ENCODE measurements at places on chromosomes 4 and X. TPM values are rescaled to one million over a fixed set of nuclear protein-coding genes. Genes with fewer than 3 reads are reported as not detected.

DNA sequence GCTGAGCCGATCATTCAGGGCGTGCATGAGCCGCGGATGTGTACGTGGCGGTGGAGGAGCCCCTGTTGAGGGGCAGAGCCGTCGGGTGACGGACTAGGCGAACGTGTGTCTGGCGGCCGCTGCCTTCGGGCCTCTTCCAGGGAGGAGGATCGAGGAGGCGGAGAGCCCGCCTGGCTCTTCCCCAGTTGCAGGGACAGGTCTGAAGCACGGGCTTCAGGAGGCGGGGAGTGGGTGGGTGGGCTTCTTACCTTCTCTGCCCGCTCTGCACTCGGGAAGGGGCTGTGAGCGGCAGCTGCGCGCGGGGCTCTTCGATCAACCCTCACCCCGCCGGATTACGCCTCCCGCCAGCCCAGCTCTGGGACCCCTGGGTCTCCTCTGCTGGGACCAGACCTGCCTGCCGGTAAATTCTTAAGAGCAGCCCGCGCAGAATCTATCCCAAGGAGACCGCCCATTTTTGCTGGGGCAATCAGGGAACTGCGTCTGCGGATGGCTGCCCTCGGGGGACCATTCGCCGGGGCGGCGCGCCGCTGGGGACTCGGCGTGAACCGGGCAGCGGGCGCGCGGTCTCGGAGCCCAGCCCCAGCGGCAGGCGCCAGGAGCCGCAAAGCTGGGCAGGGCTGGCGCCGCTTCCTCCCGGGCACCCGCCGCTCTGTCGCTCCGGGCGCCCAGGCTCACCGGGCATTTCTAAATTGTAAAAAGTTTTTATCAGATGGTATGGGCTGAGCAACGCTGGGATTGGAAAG, 4.9 kb downstream of the PLAC8 start:
- H3K4me3 ChIP-seq, result peak overlapping the region; percentile 83
- H3K27me3 ChIP-seq, result no peaks in the 10 kb centered on the region
- no peak for DNase-seq
- H3K27ac ChIP-seq, result peak overlapping the region; percentile 44
- peaks cover 21% of the 10 kb centered on the region for H3K36me3 ChIP-seq
- H3K4me1 ChIP-seq, result peaks cover 42% of the 10 kb centered on the region

POU3F4 gene
- total RNA-seq, result not detected

- no peaks in the 10 kb centered on the region for H3K4me1 ChIP-seq
- no peaks in the 10 kb centered on the region for H3K36me3 ChIP-seq
- H3K4me3 ChIP-seq, result no peak within 1 kb of the TSS
- peaks cover 4% of the 10 kb centered on the region for H3K27me3 ChIP-seq
Observed at GRCh38 chr4:186227221-186227620, at the start of gene KLKB1. TSS of gene KLKB1 (plus strand) at chr4:186227507. CDS start at chr4:186228196, 689 bp downstream.

DNA sequence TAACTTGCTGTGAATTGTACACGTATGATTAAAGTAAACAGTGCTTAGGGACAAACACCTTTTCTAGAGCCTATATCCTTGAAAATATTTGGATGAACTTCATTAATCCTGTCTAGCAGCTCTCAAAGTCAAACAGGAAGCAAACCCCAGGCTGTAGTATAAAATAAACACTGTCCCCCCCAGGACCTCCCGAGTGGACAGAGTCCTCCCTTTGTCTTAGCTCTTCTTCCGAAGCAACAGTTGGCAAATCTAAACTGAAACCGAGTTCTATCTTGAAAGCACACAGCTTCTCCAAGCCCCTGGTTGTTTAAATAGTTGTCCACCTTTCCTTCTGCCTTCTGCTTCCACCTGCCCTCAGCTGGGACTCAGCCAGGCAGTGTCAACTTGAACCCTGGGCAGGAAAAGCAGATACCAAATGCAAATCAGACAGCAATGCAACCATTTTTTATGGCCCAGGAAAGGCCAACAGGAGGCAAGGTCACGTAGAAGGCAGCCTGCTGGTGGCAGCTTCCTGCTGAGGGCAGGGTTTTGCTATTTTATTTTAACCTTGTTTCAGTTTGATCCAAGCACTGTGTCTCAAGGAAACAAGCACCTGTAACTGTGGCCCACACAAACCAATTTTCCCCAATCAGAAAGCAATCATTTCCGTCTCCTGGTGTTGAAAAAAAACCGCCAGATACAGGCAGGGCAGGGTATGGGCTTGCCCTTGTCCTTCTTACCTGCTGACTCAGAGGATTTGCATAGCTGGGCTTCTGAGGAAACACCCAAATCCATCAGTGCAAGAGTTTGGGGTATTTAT, 110.3 kb upstream of the KIT start:
- H3K4me1 ChIP-seq, result no peaks in the 10 kb centered on the region
- no peak overlapping the region for H3K27ac ChIP-seq
- no peak for DNase-seq
- H3K4me3 ChIP-seq, result no peak overlapping the region

- H3K27me3 ChIP-seq, result no peaks in the 10 kb centered on the region
- no peak overlapping the region for H3K27ac ChIP-seq
- no peak for DNase-seq
- no peaks in the 10 kb centered on the region for H3K4me1 ChIP-seq
- H3K36me3 ChIP-seq, result no peaks in the 10 kb centered on the region
Observed at GRCh38 chr4:20262221-20262620, 10.5 kb downstream of the SLIT2 start.

DNA sequence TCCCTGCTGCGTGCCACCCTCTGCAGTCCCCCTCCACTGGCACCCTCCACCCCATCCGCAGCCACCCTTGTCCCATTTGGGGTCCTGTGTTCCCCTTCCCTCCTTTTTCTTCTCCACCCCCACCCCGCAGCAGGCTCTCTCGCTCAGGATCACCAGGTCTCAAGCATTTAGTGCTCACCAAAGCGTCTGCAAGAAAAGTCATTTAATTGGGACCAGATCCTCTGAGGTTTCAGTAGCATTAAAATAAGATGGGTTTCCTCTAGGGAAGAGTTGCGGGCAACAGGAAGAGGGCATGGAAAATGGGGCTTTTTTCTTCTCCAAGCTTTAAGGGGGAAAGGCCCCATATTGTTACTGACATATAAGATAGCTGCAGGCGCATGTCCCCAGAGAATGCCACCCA, 4.9 kb upstream of the HAUS7 start:
- H3K4me1 ChIP-seq, result peaks cover 23% of the 10 kb centered on the region
- peak overlapping the region; percentile 43 for H3K4me3 ChIP-seq
- H3K36me3 ChIP-seq, result no peaks in the 10 kb centered on the region
- DNase-seq, result no peak
- no peak overlapping the region for H3K27ac ChIP-seq
- H3K27me3 ChIP-seq, result no peaks in the 10 kb centered on the region

DNA sequence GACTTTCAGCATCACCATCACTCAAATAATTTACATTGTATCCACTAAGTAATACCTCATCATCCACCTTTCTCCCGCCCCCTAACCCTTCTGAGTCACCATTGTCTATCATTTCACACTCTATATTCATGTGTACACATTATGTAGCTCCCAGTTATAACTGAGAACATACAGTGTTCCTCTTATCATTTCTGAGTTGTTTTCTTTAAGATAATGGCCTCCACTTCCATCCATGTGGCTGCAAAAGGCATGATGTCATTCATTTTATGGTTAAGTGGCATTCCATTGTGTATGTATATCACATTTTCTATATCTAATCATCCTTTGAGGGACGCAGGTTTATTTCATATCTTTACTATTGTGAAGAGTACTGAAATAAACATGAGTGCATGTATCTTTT, 14.6 kb upstream of the NDST4 start:
- H3K27me3 ChIP-seq, result no peaks in the 10 kb centered on the region
- H3K4me1 ChIP-seq, result no peaks in the 10 kb centered on the region
- H3K4me3 ChIP-seq, result no peak overlapping the region

- peaks cover 26% of the 10 kb centered on the region for H3K27me3 ChIP-seq
- no peaks in the 10 kb centered on the region for H3K4me1 ChIP-seq
- no peak overlapping the region for H3K27ac ChIP-seq
- no peaks in the 10 kb centered on the region for H3K36me3 ChIP-seq
- no peak for DNase-seq
Observed at GRCh38 chrX:134542485-134542884, 82.5 kb downstream of the HPRT1 start.

DMRTC1B gene
- 2.3 TPM for total RNA-seq

- no peak overlapping the region for H3K27ac ChIP-seq
- peak; percentile 21 for DNase-seq
- H3K27me3 ChIP-seq, result no peaks in the 10 kb centered on the region
- peaks cover 6% of the 10 kb centered on the region for H3K4me1 ChIP-seq
- H3K36me3 ChIP-seq, result no peaks in the 10 kb centered on the region
- no peak overlapping the region for H3K4me3 ChIP-seq
Observed at GRCh38 chr4:82223715-82224114, 150.1 kb downstream of the HNRNPD start.

DNA sequence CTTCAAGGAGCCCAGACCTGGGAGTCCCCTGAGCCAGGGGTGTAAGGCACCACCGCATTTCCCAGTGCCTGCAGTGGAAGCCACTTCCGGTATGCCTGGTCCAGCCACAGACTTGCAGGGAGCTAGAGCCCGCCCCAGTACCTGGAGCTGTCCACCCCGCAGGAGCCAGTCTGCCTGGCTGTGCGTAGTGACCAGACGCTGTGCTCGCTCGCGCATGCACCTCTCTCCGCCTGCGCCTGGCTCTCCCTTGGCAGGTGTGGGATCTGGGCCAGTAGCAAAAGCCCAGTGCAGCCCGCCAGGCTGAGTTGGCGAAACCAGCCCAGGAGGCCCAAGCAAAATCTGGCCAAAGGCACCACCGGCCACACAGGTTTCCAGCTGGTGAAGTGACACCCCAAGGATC, 973.7 kb upstream of the AGA start:
- H3K4me3 ChIP-seq, result no peak overlapping the region
- DNase-seq, result no peak
- no peaks in the 10 kb centered on the region for H3K27me3 ChIP-seq

PLAC8 gene
- total RNA-seq, result 249 TPM

DNA sequence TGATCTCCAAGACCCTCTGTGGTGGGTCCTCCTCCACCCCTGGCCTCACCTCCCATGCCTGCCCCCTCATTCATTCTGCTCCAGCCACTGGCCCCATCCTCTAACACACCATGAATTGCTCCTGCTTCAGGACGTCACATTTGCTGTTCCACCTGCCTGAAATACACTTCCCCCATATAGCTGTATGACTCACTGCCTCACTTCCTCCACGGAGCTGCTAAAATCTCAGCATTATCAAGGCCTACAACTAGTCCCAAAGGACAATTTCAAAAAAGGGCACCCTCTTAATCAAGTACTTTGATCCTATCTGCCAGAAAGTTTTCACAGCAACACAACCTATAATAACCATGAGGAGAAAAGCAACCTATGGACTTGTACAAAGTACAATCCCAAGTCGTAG, 43.6 kb upstream of the PHOX2B start:
- no peak overlapping the region for H3K27ac ChIP-seq
- H3K4me1 ChIP-seq, result no peaks in the 10 kb centered on the region
- no peak for DNase-seq
- H3K4me3 ChIP-seq, result no peak overlapping the region

DNA sequence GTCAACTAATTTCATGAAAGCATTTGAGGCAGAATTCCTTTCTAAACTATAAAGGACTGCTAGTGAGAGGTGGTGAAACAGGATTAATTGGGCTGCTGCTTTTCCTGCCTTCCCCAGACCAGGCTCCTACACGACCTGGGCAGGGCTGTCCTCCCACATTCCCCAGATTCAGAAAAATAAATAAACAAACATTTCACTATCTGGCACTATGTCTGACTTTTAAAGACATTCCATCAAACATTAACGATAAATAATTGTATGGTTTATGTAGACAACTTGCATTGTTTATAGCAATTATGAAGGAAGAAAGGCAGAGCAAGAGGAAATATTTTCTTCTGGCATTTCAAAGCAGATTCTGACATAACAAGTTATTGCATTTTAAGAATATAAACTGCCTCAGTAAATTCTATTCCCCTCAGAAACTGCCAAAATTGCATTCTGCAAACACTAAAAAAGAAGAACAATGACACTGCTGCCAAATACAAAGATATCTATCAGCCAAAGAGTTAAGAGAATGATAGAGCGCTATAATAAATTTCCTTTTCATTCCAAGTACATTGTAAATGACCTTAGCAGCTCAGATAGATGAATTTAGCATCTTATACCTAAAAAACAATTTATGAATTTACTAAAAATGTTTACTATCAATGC, 214.7 kb upstream of the INTU start:
- no peaks in the 10 kb centered on the region for H3K4me1 ChIP-seq
- H3K27me3 ChIP-seq, result no peaks in the 10 kb centered on the region
- no peak overlapping the region for H3K4me3 ChIP-seq
- DNase-seq, result no peak
- H3K27ac ChIP-seq, result no peak overlapping the region

DNA sequence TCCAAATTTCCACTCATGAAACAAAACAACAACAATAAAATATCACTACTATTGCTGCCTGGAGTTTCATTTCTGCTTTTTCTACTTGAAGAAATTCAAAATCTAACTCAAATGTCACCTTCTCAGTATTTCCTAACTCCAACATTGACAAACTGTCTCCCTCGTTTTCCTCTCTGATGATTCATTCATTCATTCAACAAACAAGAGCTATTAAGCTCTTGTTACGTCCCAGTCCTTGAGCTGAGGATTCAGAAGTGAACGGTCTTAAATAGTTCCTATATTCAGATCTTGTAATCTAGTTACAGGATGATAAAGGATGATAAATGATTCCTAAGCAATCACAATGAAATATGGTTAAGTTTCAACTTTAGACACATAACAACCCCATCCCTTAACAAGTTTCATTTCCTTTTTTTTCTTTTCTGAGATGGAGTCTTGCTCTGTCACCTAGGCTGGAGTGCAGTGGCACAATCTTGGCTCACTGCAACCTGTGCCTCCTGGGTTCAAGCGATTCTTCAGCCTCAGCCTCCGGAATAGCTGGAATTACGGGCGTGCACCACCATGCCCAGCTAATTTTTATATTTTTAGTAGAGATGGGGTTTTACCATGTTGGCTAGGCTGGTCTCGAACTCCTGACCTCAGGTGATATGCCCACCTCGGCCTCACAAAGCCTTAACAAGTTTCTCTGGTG, 1.7 kb downstream of the SLC9B2 start:
- no peaks in the 10 kb centered on the region for H3K27me3 ChIP-seq
- no peak for DNase-seq
- H3K4me1 ChIP-seq, result peaks cover 17% of the 10 kb centered on the region

ANXA5 gene
- total RNA-seq, result 50.8 TPM

GRCh38 chr4:44931720-44932119, 205.4 kb upstream of the GNPDA2 start:
- no peaks in the 10 kb centered on the region for H3K4me1 ChIP-seq
- no peaks in the 10 kb centered on the region for H3K27me3 ChIP-seq
- DNase-seq, result no peak
- no peaks in the 10 kb centered on the region for H3K36me3 ChIP-seq
- no peak overlapping the region for H3K27ac ChIP-seq
- no peak overlapping the region for H3K4me3 ChIP-seq

PIR gene
- total RNA-seq, result not detected

DNA sequence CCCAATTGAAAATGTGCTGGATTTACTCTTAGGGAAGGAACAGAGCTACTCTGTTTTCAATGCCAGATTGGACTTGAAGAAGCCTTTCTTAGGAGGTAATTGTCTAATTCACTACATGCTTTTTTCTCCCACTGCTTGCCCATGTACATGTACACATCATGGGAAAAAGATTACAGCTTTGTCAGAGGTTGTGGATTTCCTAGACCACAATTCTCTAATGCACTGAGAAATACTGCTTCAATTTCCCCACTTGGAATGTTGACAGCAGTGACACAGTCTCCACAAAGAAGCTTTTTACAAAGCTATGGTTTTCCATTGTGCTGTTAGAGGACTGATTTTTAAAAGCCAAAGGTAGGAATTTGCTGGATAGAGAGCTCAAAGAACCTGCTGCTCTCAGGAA, 19.5 kb downstream of the ZAR1 start:
- no peaks in the 10 kb centered on the region for H3K4me1 ChIP-seq
- H3K27ac ChIP-seq, result no peak overlapping the region
- DNase-seq, result no peak
- H3K36me3 ChIP-seq, result peaks cover 87% of the 10 kb centered on the region
